ENCODE measurements at places on chromosomes 13 and 19. TPM values are rescaled to one million over a fixed set of nuclear protein-coding genes. Genes with fewer than 3 reads are reported as not detected.

The SOX1 gene
- not detected for total RNA-seq

The SPTBN4 gene
- 2.2 TPM for total RNA-seq

The PSG7 gene
- not detected for total RNA-seq

The CERS1 gene
- not detected for total RNA-seq

The ZNF823 gene
- 7.9 TPM for total RNA-seq

The KATNAL1 gene
- total RNA-seq = 41.4 TPM

The ZNF808 gene
- 27.7 TPM for total RNA-seq

The APOC1 gene
- total RNA-seq = 112 TPM

The RFPL4AL1 gene
- total RNA-seq = not detected

Data from subcutaneous adipose tissue (tissue), 4 donors.